DMS79 (cell line): ENCODE measurements at places on chromosomes 1 and 21.

DNA sequence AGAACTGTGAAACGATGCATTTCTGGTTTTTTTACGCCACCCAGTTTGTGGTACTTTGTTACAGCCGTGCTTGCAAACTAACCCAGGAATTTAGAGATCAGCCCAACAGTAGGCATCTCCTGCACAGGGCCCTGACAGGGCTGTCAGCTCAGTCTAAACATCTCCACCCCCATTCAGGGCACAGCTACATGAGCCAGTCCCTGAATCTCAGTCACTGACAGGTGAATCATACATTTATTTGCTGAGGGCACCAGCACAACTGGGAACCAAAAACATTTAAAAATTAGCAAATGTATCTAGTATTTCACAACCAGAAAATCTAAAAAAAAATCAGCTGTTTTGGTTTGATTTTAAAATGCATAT, 30.7 kb downstream of the PRDX6 start:
- no peak for DNase-seq

- DNase-seq = no peak
Measured at GRCh38 chr1:16115468-16115983, 40.3 kb downstream of the EPHA2 start.

DNA sequence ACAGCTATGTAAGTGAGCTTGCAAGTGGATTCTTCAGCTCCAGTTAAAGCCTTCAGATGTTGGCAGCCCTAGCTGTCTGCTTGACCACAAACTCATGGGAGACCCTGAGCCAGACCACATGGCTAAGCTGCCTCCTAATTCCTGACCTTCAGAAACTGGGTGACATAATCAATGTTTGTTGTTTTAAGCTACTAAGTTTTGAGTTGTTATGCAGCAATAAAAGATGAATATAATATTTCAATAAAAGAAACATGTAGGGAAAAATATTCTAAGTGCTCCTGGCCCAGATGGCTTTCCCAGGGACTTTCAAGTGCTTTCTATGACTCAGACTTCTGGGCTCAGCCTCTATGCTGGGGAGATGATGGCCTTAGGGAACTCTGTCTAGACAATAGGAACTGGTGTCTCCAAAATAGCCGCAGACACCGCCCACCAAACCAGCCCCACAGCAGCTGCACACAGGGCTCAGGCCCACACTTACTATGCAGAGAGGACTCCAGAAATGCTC, 20.3 kb upstream of the AZIN2 start:
- no peak for DNase-seq

- DNase-seq = no peak
Measured at GRCh38 chr1:16903054-16903453, 7.3 kb downstream of the RNU1-2 start.

DNA sequence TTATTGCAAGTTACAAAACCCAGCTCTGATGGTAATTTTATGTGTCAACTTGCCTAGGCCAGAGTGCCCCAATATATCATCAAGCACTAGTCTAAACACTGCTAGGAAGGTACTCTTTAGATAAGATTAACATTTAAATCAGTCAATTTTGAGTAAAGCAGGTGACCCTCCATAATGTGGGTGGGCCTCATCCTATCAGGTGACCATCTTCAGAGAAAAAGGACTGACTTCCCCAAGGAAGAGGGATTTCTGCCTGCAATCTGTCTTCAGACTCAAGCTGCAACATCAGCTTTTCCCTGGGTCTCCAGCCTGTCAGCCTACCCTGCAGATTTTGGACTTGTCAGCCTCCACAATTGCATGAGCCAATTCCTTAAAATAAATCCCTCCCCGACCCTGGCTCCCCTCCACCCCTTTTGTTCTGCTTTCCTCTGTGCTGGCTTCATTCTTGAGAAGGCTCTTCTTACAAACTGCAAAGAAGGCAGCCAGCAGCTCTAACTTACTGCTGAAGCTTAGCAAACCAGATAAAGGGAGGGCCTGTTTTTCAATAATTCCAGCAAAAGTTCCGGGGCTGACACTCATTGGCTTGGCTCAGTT, 56.4 kb upstream of the RUNX3 start:
- DNase-seq = no peak

DNA sequence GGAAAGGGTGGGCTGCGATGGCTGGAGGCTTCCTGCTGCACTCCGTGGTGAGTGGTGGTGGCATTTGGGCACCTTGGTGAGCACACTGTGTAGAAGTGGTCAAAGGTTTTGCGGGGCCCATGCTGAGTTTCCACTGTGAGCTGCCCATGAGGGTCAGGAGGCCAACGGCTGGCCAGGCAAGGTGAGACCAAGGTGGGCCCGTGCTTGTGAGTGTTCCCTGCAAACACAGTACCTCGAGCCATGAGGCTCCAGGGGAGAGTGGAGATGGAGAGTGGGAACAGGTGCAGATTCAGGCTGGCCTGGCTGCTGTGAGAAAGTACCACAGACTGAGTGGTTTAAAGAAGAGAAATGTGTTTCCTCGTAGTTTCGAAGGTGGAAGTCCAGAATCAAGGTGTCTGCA, 40.8 kb downstream of the AJAP1 start:
- no peak for DNase-seq

DNA sequence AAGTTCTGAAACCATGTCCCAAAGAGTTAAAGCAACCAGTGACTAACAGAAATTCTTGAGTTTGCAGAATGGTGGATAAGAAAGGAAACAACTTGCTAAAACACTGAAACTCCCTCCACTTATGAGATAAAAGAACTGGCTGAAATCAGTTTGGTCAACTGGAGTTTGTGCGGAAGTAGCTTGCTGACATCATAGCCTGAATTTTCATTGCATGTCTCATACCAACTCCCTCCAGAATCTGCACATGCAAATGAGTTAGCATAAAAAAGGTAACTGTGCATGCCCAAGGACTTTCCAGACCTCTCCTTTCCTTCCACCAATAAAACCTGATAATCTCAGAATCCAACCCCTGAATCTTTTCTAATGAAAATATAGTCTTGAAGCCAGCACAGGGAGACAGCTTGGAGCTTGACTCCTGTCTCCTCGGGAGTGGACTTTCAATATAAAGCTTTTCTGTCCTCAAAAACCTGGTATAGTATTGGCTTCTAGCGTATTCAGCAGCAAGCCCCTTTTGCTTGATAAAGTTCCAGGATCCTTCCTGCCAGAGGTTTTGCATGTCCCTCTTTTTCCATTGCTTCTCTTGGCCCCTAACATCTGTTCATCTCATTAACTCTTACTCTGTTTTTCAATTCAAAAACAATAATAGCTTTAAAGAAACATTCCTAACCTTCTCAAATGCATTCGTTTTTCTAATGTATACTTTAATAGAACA, 785.8 kb upstream of the ADGRL4 start:
- DNase-seq = no peak

DNA sequence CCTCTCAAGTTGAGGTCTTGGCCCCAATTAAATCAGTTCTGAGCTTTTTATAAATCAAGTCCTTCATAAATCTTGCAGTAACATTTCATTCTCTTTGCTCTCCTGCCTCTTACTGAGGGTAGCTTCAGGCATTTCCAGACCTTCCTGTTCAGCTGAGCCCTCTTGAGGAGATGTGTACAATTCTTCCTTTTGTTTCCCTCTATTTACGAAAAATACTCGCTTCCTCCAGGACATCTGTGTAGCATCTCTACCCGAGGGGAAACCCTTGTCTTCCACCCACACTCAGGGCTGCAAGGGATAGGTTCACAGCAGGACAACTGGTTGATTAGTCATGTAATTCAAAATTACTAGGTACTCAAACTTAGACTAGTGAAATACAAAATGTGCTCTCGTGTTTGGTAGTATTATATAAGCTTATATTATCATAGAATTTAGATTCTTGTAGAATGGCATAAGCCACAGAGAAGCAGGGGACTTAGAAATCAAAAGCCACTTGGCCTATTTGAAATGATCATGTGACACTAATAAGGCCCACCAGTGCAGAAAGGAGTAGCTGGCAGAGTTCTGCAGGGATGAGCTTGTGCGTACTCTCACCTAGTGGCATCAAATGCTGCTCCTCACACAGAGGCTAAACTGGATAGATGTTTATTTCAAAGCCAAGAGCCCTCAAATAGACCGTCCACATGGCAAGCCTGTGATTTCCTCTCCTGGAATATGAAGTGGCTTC, 126.7 kb downstream of the GDAP2 start:
- no peak for DNase-seq

DNA sequence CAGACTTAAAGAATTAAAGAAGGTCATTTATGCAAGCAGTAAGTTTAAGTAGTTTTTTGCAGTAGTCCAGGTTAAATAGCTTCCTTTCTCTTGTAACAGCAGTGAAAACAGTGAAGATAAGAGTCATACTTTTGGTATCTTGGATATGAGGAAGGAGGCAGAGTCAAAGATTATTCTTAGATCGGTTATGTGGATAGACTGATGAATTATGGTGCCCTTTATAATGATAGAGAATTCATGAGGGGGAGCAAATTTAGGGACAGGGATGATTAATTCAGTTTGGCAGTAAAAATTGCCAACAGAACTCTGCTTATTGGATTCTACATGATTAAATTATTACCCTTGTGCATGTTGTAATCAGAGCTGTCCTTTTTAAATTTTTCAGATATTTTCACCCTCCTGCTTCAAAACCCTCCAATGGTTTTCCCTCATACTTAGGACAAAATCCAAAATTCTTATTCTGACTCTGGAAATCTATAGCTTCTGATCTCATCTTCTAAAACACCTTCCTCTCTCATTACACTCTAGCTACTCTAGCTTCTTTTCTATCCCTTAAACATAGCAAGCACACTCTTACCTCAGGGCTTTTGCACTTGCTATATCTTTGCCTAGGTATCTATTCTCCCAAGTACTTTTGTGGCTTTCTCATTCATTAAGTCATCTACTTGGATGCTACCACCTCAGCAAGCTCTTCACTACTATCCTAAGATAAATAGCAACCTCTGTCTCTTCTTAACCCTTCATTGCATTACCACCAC, 79.8 kb downstream of the PKN2 start:
- no peak for DNase-seq

- no peak for DNase-seq
Measured at GRCh38 chr21:34338226-34338625, 25.6 kb upstream of the KCNE2 start.

GRCh38 chr1:184193451-184193850, 141.9 kb downstream of the TSEN15 start:
- DNase-seq = no peak

DNA sequence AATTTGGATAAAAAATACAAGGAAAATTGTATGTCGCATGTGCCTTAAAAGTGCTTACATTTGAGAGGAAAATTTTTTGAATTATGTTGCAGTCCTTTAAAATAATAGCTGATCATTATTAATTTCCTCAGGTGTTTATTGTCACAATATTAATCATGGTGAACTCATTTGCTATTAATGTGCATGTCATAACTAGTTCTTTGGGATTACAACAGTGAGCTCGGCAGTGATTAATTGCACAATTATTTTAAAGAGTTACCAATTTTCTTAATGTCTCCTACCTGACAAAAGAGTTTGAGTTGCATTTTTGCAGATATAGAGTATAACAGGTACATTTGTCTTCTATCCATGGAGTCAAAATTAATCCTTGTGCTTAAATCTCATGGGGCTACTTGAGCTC, 854.3 kb downstream of the BRINP3 start:
- no peak for DNase-seq

DNA sequence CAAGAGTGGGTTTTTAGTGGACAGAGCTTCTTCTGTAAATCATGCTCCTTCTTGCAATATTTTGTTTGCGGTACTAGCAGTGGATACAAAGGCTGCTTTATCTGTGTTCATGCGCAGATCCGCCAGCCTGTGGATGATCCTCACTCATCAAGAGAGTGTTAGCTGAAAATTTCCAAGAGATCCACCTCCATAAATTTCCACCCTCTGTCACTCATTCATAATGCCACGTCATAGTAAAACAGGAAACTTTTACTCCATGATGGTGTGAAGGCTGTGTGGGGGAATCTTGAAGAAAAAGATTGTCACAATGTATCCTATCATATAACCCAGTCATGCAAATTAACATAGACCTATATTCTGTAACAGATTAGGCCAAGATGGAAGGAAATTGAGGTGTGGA, 4.4 kb upstream of the MAPKAPK2 start:
- no peak for DNase-seq

DNA sequence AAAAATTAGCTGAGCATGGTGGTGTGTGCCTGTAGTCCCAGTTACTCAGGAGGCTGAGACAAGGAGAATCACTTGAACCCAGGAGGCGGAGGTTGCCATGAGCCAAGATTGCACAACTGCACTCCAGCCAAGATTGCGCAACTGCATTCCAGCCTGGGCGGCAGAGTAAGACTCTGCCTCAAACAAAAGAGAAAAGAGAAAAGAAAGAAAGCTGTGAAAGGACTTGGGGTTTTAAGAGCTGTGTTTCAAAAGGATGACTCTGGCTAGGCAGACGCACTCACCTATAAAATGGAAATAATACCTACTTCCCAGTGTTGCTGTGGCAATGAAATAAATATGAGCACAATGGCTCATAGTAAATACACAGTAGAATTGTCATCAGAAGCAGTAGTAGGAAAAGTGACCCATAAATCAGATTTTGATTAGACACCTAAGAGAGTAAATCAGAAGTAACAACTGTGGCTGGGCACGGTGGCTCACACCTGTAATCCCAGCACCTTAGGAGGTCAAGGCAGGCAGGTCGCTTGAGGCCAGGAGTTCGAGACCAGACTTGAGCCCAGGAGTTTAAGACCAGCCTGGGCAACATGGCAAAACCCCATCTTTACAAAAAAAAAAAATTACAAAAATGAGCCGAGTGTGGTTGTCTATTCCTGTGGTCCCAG, 45.9 kb upstream of the PUM1 start:
- no peak for DNase-seq

DNA sequence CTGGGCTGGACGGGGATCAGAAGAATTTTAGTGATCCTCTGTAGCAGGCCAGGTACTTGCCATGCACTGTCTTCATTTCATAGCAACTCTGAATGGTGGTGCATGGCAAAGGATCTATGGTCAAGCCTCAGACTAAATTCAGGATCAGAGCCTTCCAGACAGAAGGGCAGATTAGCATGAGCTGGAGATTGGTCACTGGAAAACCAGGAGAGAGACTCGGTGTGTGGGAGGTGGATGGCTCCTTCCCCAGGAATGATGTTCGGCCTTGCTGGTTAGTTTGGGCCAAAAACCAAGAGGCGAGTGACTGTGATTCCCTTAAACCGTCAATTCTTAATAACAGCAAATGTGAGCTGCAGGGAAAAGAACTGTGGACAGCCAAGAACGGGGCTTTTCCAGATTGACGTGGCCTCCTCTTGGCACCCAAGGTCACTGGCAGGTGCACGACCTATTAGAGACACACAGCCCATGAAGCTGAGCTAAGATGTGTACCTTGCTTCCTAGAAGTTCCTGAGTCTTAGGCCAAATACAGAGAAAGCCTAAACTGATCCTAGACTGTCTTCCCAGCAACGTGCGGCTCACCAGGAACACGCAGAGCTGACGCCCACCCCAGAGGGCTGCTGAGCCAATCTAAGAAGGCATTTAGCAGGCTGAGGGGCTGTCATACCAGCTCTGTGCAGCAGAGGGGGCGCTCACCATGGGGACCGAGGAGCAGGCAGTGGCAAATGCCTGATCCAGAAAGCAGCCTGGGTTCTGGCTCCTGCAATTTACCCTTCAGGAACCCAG, 18.5 kb downstream of the ALDH4A1 start:
- DNase-seq = peak; percentile 17

GRCh38 chr1:209628618-209629299, 23.5 kb downstream of the LAMB3 start:
- no peak for DNase-seq
